ENCODE measurements at places on chromosomes 4 and X. TPM values are rescaled to one million over a fixed set of nuclear protein-coding genes. Genes with fewer than 3 reads are reported as not detected.

The CORIN gene
- not detected for total RNA-seq

GRCh38 chrX:41655631-41656030, 33.1 kb upstream of the GPR34 start:
- no peak overlapping the region for H3K27ac ChIP-seq
- no peaks in the 10 kb centered on the region for H3K27me3 ChIP-seq
- no peak overlapping the region for H3K4me3 ChIP-seq
- H3K36me3 ChIP-seq = peaks cover 46% of the 10 kb centered on the region
- peaks cover 6% of the 10 kb centered on the region for H3K4me1 ChIP-seq

GRCh38 chr4:184845367-184846021, 19.7 kb upstream of the ACSL1 start:
- no peak for DNase-seq
- no peak overlapping the region for H3K27ac ChIP-seq
- no peaks in the 10 kb centered on the region for H3K36me3 ChIP-seq
- no peak overlapping the region for H3K4me3 ChIP-seq
- peaks cover 21% of the 10 kb centered on the region for H3K27me3 ChIP-seq

DNA sequence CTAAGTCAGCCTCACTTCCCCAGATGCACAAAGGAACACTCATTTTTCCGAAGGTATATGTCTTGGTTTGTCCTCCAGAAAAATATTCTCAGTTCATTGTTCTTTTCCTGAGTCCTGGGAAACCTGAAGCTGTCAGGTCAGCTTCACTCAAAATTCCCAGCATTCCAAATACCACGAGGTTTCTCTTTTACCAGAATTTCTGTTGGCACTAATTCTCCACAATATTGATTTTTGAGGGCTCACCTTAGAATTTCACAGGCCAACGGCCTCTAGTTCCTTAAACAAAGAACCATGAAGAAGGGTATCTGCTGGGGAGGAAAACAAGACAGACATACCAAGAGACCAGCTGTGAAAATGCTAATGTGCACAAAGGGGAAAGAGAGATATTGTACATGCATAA, 8.0 kb upstream of the MAGEB5 start:
- no peak overlapping the region for H3K4me3 ChIP-seq
- H3K27me3 ChIP-seq = no peaks in the 10 kb centered on the region
- no peaks in the 10 kb centered on the region for H3K4me1 ChIP-seq
- no peak overlapping the region for H3K27ac ChIP-seq
- no peaks in the 10 kb centered on the region for H3K36me3 ChIP-seq

- H3K4me1 ChIP-seq = no peaks in the 10 kb centered on the region
- H3K27ac ChIP-seq = no peak overlapping the region
- DNase-seq = peak; percentile 81
These were observed 457.4 kb downstream of the CENPC start for GRCh38 chr4:67087897-67088296.

DNA sequence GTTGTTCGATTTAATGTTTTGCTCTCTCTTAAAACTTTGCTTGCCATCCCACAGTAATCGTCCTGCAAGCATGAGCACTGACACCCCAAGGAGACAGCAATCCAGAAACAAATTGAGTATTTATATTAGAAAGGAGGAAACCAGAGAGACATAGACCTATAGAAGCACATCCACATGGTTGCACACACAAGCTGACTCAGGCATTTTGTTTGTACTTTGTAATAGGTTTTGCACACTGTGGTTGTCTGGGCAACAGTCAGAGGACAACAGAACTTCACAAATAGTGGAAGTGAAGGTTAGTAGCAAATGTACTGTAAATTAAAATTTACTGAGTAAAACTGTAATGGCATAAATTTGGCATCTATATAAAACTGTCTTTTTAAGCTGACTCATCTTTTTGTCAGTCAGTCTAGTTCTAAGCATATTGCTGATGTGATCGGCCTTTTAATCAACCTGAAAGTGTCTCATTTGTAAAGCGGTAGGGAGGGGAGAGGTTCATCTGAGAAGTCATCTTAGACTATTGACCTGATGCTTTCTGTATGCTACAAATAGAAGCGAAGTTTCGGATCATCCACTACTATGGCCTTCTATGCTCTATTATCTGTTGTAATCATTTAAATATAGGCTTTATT, 1624.7 kb downstream of the ARAP2 start:
- H3K27ac ChIP-seq = no peak overlapping the region
- no peaks in the 10 kb centered on the region for H3K27me3 ChIP-seq
- DNase-seq = no peak
- no peak overlapping the region for H3K4me3 ChIP-seq

DNA sequence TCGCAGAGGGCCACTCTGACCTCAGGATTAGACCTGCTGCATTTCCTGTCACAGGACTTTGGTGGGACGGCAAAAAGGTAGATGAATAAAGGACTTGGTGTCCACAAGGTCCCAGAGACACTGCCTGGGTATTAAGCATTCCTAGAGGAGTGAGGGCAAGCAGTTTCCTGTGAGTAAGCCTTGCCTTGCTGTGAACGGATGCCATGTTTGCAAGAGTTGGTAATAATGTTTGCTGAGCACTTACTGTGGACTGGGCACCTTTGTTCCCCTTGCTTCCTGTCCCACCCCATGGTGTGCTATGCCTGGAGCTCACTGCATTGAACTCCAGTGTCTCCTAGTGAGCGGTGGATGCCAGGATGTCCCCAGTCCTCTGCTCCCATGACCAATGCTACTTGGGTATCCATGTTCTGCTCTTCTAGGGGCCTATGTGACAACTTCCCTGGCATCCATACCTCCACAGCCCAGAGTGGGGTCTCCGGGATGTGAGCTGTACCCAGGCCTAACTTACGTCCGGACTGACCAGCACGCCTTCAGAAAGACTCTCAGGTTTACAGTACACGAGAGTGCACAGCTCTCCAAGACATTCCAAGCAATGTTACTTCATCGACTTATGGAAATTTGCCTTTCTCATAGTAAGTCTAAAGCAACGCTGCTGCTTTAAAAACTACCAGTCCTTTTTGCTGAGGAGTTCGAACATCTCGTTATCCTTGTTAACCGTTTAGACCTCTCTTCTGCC, 95.5 kb upstream of the MSX1 start:
- H3K36me3 ChIP-seq = no peaks in the 10 kb centered on the region
- no peak for DNase-seq
- no peaks in the 10 kb centered on the region for H3K27me3 ChIP-seq
- peaks cover 6% of the 10 kb centered on the region for H3K4me1 ChIP-seq
- H3K27ac ChIP-seq = no peak overlapping the region

DNA sequence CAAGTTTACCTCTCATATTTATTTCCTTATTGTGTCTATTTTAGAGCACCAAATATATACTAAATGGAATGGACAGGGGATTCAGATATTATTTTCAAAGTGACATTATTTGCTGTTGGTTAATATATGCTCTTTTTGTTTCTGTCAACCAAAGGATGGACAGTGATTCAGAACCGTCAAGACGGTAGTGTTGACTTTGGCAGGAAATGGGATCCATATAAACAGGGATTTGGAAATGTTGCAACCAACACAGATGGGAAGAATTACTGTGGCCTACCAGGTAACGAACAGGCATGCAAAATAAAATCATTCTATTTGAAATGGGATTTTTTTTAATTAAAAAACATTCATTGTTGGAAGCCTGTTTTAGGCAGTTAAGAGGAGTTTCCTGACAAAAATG, 6.2 kb downstream of the FGB start:
- no peaks in the 10 kb centered on the region for H3K36me3 ChIP-seq
- H3K4me1 ChIP-seq = no peaks in the 10 kb centered on the region
- no peak for DNase-seq

GRCh38 chr4:186554539-186554913, 841 bp downstream of the MTNR1A start:
- peaks cover 3% of the 10 kb centered on the region for H3K36me3 ChIP-seq
- H3K4me3 ChIP-seq = no peak overlapping the region
- H3K27me3 ChIP-seq = peaks cover 11% of the 10 kb centered on the region
- no peak overlapping the region for H3K27ac ChIP-seq
- peaks cover 2% of the 10 kb centered on the region for H3K4me1 ChIP-seq
- DNase-seq = no peak

All from activated CD4-positive, alpha-beta T cell treated with anti-CD3 and anti-CD28 coated beads, Interleukin-2, amount 10 ng/mL, durations not matched to agents 24 days and 14 days (primary cell).